ENCODE measurements at places on chromosomes 5 and 9. TPM values are rescaled to one million over a fixed set of nuclear protein-coding genes. Genes with fewer than 3 reads are reported as not detected.

Gene PCDHA1
- 0.32 TPM for total RNA-seq

DNA sequence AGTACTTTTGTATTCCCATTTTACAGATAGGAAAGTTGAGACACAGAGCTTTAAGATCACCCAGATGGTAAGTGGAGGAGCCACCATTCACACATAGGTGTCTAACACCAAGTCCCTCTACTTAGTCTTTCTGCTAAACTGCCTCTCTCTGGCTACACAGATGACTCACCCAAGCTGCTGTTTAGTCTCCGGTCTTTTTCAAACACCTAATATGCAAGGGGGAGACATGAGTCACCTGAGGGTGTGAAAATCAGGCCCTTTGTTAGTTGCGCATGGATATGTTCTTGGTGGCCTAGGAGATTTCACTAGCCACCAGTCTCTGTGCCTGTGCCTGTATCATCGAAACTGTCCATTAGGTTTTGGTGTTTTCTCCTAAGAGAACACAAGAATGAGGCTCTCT lies 117.8 kb downstream of the MAST4 start:
- no peak for DNase-seq

Gene NUTM2F
- total RNA-seq: not detected

- no peak for DNase-seq
Measured at GRCh38 chr9:124024107-124024506, 12.5 kb downstream of the LHX2 start.

DNA sequence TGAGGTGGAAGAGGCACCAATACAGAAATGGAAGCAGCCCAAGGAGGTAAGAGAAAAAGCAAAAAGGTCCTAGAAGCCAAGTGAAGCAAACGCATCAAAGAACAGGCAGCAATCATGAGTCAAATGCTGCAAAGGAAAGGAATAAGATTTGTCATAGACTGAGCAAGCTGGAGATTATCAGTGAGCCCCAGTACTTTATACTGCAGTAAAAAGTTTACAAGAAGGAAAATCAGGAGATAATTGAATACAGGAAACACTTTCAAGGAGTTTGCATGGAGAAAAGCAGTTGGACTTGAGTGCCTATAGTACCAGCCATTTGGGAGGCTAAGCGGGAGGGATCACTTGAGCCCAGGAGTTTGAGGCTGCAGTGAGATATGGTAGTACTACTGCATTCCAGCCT lies 7.2 kb upstream of the HAVCR1 start:
- no peak for DNase-seq

- no peak for DNase-seq
Measured at GRCh38 chr9:133986061-133986460, 6.1 kb downstream of the VAV2 start.

DNA sequence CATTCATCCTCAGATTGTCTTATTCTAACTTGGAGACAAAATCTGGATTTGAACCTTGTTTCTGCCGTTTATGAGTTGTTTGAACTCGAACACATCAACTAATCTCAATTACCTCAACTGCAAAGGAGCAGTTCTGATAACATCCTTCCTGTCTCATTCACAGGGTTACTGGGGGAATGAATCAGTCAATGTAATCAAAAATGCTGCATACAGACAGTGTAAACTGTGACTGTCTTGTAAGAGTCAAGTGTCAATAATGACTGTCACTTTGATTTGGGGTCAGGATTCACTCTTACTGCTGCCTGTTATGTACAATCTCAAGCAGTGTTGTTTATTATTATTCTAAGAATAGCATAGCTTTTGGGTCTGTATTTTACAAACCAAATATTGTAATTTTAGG lies 273.8 kb downstream of the DOCK8 start:
- DNase-seq: no peak

Gene IFNA21
- total RNA-seq: not detected

Gene GABRP
- 0.09 TPM for total RNA-seq

- DNase-seq: no peak
Measured at GRCh38 chr5:113806250-113806649, 292.8 kb downstream of the YTHDC2 start.

DNA sequence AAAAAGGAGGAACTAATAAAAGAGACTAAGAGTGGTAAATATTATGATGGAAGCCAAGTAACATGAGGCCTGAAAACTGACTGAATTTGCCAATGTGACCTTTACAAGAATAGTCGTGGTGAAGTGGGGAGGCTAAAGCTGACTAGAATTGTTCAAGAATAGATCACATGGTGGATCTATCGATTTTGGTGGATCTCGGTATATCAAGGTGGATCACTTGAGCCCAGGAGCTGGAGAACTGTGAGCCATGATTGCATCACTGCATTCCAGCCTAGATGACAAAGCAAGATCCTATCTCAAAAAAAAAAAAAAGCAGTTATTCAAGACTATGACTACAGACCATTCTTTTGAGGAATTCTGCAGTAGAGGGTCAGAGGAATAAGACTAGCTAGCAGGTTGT lies 15.1 kb downstream of the ERMP1 start:
- DNase-seq: no peak

Gene OBP2B
- not detected for total RNA-seq

GRCh38 chr9:20065046-20065445 lies 276.2 kb upstream of the SLC24A2 start:
- DNase-seq: no peak

GRCh38 chr5:139306628-139307379 lies 13.3 kb downstream of the MATR3 start:
- no peak for DNase-seq

GRCh38 chr9:133665096-133665495 lies 28.9 kb downstream of the DBH start:
- DNase-seq: no peak

Gene DNAJA1
- total RNA-seq: 47.3 TPM

DNA sequence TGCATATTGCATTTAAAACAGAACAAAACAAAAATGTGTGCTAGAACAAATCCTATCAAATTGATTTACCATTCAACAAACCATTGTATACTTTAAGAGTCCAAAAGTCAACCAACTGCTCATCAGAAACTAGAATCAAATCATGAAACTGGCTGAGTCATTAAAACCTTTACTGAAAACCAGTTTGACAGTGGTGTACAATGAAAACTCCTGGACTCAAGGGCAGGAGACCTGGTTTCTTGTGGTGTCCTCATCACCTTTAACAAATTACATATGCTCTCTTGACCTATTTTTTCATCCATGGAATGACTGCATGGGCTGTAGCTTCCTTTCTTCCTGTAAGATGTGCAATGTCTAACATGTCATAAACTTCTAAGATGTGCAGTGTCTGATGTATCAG lies 315.3 kb upstream of the SLC30A5 start:
- no peak for DNase-seq

Gene RIGI
- 13.4 TPM for total RNA-seq

GRCh38 chr5:100643473-100643872 lies 108.3 kb downstream of the FAM174A start:
- DNase-seq: no peak

DNA sequence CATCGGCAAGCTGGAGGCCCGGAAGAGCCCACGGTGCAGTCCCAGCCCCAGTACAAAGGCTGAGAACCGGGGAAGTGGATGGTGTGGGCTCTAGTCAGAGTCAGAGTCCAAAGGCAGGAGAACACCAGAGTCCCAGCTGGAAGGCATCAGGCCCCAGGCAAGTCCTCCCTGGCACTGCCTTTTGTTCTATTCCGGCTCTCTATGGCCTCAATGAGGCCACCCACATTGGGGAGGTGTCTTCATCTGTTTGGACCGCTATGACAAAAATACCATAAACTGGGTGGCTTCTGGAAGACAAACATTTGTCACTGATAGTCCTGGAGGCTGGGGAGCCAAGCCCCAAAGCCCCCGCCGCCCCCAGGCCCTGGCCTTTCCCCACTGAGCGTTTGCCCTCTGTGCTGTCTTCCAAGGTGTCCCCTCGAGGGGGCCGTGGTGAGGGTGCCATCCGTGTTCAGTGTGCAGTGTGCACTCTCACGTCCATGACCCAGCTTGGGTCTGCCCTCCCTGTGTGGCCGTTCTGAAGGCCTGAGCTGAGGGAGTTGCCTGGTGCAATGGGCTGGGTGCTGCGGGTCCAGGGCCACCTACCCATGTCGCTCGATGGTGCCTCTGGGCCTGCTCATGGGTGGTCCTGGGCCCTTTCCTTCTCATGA lies 99.1 kb upstream of the PPP1R26 start:
- DNase-seq: no peak

Gene UBAP2
- total RNA-seq: 35.9 TPM

DNA sequence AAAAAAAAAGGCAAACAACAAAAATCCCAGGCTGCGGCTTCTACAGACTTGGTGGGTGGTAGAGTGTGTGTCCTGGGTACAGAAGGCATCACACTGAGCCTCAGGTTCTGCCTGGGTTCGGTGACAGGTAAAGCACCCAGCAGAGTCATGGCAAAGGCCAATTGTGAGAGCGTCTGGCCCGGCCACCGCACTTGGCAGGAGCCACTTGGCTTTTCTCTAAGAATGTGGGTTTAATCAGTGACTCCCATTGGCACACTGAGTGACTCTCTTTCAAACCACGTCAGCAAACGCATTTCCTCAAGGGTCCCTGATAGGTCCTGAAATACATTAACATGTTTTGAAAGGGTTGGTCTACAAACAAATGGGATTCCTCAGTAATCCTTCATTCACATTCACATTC lies 17.0 kb downstream of the COL23A1 start:
- no peak for DNase-seq

Gene OR1Q1
- total RNA-seq: not detected

DNA sequence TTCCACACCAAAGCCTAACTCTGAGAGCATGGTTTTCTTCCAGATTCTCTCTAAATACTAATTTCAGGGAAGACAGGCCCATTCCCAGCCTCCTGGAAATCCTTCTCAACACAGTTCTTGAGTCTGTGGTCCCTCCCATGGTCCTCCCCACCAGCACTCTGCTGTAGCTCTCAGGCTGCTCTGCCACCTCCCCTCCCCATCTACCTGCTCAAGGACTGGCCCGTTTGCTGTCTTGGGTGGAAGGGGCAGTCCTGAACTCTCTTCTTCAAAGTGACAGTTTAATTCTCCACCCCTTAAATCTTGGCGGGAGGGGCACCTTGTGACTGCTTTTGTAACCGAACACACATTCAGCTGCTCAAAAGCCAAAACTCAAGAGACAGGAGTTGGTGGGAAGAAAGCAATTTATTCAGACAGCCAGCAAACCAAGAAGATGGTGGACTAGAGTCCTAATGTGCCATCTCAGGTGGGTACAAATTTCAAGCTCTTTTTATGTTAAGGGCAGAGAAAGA lies 7.6 kb upstream of the LCN15 start:
- no peak for DNase-seq

DNA sequence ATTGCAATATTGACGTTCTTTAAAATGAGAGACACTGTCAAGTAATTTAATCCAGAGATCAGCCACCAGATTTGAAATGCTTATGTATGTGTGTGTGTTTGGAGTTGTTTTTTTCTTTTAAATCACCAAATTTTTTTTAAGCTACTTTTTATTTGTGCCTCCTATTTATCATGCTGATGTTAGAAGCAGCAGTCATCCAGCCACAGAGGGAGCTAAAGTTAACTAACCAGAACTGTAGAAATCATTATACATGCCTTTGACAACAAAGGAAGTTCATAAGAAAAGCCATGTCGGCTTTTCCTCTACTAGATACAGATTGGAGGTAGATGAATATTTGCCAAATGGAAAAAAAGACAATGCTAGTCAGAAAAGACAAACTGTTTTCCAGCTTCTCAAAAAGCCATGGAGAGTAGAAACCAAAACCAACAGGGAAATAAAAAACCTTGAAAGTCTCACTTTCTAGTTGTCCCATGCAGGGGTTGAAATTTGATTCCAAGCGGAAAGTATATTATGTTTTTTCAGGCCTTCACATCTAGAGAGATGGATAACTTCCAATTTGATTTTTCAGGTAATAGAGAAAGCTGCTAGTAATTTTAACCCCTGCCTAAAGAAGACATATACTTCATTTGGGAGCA lies 4.5 kb downstream of the PURA start:
- DNase-seq: no peak

- no peak for DNase-seq
Measured at GRCh38 chr5:141880961-141881801, 3.0 kb upstream of the PCDH1 start.

GRCh38 chr9:105393576-105394344 lies 54.1 kb upstream of the FSD1L start:
- no peak for DNase-seq

DNA sequence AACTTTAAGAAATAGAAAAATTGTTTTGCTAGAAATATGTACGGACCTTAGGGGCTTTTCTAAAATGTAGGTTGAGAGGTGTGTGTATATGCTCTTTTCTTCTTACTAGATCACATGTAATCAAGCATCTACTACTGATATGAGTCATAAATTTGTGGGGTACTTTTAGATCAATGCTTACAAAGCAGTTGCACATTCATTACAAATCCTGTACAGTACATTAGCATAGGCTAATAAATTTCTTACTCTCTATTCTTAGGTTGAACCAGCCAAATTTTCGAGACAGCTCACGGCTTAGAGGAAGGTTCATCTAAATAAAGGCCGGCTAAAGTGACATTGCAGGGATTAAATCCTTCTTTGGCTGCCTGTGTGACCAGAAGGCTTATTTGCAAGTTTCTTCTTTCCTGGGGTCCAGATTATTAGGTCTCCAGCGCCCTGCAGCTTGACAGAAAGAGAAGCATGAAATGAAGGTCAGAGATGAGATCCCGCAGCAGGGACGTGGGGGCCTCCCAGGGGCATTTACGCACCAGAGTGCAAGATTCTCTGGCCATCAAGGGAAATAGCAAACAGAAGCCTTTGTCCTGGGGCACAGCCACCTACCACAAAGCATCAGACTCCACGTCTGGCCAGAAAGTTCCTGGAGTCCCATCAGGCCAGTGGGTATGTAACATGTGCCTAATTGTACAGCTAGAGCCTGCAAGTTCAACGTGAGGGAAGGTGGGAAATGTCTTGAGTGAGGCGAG lies 53.0 kb downstream of the NIM1K start:
- DNase-seq: no peak

DNA sequence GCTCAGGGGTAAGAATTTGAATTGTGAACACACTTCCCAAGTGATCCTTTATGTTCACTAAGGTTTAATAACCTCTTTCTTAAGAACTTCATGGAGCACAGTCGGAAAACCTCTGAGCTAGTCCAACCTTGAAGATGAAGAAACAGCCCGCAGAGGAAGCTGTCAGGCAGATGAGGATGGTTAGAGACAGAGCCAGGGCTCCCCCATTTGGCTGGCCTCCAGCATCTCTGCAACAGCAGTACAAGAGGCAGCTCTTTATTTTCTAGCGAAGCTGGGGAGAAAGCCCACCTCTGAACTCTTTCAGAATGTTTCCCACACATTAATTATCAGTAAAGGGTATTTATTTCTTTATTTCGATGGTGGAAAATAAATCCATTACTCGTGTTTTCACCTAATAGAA lies 350.8 kb downstream of the DMRT2 start:
- DNase-seq: no peak

Data from mucosa of descending colon (tissue), 3 donors.